ENCODE measurements at places on chromosomes 2 and 18.
A peak's percentile ranks its signal among the peaks of the same experiment; 100 is the strongest.

GRCh38 chr18:23405636-23406035 lies 47.5 kb upstream of the RIOK3 start:
- no peak for DNase-seq

GRCh38 chr18:48813833-48814489 lies 136.8 kb downstream of the SMAD7 start:
- DNase-seq = no peak

GRCh38 chr2:218218268-218219185 lies 1.5 kb downstream of the ARPC2 start:
- DNase-seq = no peak

GRCh38 chr2:16246281-16246850 lies 306.0 kb downstream of the MYCN start:
- DNase-seq = no peak

DNA sequence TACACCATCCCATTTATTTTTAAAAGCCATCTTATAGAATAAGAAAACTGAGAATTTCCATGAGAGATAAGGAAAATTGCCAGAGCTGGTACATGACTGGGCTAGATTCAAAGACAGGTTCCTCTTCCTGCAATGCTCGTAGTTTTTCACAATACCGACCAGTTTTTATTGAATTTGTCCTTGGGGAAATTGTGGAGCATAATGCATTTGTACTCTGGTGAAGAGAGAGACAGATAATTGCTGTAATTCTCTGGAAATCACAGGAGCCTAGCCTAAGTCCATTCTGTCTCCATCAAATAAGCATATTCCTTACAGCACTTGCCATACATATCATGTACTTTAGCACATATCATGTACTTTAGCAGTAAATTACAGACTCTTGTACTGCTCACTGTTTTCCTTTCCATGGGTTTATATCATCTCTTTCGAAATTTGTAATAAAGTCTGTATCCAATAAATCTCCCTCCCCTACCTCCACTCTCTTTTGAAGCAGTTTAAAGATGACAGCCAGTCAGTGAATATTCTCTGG lies 355.2 kb downstream of the CNTNAP5 start:
- no peak for DNase-seq

GRCh38 chr2:16655445-16655837 lies 10.2 kb downstream of the CYRIA start:
- no peak for DNase-seq

- no peak for DNase-seq
These were observed 21.2 kb downstream of the PTRHD1 start for GRCh38 chr2:24771764-24772586.

DNA sequence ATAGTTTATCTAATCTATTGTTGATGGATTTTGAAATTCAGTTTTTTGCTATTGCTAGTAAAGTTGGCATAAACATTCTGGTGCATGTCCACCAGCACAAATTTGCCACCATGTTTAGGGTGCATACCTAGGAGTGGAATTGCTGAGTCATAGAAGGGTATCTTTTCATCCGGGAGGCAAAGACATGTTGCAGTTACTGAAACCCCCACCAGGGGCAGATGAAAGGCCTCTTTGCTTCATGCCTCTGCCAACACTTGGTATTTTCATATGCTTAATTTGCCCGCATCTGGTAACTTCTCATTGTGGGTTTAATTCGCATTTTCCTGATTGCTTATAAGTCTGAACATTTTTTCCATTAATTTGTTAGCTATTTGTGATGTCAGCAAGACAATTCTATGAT lies 8.2 kb downstream of the DCC start:
- DNase-seq = no peak

DNA sequence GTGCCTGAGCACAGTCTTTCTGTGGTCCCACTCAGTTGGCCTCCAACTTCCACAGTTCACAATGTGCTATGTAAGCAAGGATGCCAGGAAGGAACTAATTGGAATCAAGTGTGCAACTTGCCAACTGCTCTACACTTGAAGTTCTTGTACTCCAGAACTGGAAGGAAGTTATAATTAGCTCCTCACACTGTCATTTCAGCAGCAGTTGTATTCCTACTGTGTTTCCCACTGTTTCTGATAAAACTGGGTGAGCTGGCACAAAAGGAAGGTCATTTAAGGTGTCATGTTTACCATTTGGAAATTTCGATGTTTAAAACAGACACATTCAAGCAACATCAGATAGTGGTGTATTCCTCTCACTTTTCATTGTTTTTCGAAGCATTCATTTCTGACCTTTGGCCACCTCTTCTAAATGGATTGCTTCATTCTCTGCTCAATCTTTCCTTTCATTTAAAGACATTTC lies 84.2 kb downstream of the ANTXR1 start:
- DNase-seq = no peak

- DNase-seq = peak; percentile 72
These were observed 600 bp downstream of the RALB start for GRCh38 chr2:120253021-120253882.

- DNase-seq = no peak
These were observed 58.7 kb upstream of the STAM2 start for GRCh38 chr2:152234277-152234676.

- DNase-seq = no peak
These were observed 48.4 kb upstream of the YPEL5 start for GRCh38 chr2:30098266-30099005.

GRCh38 chr18:79405781-79406575 lies 10.2 kb downstream of the NFATC1 start:
- no peak for DNase-seq

- no peak for DNase-seq
These were observed 188.7 kb upstream of the HNMT start for GRCh38 chr2:137775529-137775928.

GRCh38 chr2:173109253-173110188 lies 33.9 kb downstream of the MAP3K20 start:
- DNase-seq = no peak

- no peak for DNase-seq
These were observed 88.7 kb downstream of the HDAC4 start for GRCh38 chr2:239312081-239312511.

DNA sequence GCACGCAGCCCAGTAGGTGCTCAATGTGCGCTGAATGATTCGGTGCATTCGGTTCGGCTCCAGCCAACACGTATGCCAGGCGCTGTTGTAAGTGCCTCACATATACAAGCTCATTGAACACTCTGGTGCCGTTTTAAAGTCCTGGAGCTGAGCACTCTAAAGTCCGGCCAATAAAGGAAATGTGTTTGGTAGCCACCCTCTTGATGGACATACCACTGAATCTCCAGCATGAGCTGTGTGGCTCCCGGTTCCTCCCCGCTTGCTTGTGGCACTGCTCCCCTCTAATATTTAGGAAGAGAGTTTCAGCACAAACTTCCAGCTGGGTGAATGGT lies 112.1 kb downstream of the MCFD2 start:
- DNase-seq = no peak

DNA sequence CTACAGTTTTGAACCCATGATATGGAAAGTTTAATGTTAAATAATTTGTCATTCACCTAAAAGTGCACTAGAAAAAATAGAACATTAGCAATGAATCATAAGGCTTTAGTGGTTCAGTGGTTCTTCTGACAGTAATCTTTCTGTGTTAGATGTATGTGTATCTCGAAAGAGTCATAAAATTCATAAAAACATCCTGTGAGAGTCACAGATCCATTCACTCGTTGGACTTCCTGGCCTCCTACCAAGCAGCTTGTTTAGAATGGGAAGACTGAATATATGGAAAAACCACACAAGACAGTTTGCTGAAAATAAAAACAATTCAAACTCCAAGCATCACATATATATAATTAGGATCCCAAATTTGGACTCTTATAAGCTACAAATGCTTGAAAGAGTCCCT lies 34.8 kb downstream of the ADNP2 start:
- peak; percentile 67 for DNase-seq
